Activated CD8-positive, alpha-beta T cell treated with anti-CD3 and anti-CD28 coated beads, Interleukin-2, amount 10 ng/mL, durations not matched to agents 7 days and 5 days (primary cell): ENCODE measurements at places on chromosomes 13 and 19. TPM values are rescaled to one million over a fixed set of nuclear protein-coding genes. Genes with fewer than 3 reads are reported as not detected.

Gene CCDC97
- total RNA-seq: 33.5 TPM

- no peak for DNase-seq
Observed at GRCh38 chr13:110265341-110265681, 41.6 kb downstream of the COL4A1 start.

DNA sequence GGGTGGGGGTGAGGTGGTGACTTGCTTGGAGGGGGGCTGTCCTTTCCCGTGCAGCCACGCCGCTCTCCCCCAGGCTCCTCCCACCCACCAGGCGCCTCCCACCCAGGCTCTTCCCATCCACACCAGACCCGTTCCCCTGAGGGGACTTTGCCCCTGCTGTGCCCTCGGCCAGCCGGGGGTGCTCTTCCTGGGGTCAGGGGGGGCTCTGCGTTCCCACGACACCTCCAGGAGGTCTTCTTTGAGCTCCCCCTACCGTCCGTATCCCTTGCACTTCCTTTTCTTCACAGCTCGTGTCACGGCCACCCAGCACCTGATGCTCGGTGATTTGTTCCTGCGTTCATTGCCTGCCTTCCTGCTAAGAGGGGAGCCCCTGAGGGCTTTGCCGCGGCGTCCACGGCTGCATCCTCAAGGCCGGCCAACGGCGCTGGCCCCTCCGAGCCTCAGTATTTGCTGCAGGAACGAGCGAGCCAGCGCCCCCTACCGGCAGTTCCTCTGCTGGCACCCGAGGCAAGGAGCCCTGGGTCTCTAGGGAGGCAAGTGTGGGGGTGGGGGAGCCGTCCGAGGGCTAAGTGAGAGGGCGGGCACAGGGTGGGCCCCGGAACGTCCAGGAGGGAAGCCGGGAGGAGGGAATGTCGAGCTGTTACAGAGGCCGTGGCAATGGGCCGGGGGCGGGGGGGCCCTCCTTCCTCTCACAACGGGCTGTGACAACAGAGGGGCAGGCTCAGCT, 11.8 kb downstream of the LRRC4B start:
- peak; percentile 82 for DNase-seq

DNA sequence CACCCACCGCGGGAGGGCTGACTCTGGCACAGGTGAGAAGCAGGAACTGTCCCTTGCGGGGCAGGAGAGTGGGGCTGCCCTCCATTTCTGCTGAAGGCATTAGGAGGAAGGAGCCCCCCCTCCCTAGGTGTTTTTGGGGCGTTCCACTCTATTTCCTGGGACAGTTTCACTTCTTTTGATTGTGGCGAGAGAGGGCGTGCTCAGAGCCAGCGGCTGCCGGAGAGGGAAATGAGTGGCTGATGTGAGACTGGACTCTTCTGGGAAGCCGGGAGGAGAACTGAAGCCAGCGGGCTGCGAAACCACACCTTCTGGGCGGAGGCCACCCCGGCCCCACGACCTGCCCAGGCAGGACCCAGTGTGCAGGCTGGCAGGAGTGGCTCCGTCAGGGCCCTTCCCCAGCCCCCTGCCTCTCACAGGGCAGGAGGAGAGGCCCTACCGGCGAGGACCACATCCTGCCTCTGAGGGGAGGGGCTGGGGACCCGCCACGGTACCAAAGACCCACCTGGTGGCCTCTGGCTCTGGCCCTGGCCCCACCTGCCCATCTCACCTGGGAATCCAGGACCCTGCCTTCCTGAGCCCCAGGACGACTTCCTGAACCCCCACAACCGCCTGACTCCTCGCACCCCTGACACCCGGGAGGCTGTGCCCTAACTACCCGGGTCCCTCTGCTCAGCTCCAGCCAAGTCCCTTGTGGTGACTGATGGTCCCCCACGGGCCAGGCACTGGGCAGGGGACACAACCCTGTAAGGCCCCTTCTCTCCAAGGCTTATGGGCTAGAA, 25.9 kb downstream of the MPND start:
- DNase-seq: peak; percentile 92
